ENCODE measurements at places on chromosomes 2 and 18.

DNA sequence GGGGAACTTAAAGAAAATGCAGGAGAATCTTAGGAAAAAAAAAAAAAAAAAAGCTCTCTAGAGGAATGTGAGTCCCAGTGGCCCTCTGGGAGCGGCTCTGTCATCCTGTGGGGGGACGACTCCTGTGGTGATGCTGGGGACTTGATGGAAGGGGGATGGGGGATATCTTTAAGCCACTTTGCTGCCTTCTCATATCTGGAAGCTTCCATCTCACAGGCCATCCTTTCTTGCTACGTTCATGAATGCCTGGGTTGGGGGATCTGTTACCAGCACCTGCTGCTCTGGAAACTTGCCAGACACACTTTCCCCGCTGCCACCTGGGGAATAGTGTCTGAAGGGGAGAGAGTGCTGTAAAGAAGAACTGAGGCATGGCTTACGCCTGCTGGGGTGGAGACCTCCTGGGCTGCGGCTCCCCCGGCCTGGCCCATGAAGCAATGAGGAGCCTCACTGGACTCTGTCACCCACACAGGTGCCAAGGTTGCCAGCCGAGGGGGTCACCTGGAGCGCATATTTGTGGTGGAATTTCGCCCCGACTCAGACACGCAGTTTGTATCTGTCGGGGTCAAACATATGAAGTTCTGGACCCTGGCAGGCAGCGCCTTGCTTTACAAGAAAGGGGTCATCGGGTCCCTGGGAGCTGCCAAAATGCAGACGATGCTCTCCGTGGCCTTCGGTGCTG, 92.8 kb downstream of the RTN4 start:
- DNase-seq, result no peak

GRCh38 chr18:39274535-39274934, 1708.9 kb upstream of the CELF4 start:
- DNase-seq, result no peak

- DNase-seq, result no peak
These were observed 2.2 kb downstream of the IRS1 start for GRCh38 chr2:226797289-226797988.

- peak; percentile 87 for DNase-seq
These were observed 77.2 kb upstream of the HS6ST1 start for GRCh38 chr2:128395640-128396499.

GRCh38 chr2:237558961-237559641, 7.3 kb upstream of the PRLH start:
- DNase-seq, result peak; percentile 35

DNA sequence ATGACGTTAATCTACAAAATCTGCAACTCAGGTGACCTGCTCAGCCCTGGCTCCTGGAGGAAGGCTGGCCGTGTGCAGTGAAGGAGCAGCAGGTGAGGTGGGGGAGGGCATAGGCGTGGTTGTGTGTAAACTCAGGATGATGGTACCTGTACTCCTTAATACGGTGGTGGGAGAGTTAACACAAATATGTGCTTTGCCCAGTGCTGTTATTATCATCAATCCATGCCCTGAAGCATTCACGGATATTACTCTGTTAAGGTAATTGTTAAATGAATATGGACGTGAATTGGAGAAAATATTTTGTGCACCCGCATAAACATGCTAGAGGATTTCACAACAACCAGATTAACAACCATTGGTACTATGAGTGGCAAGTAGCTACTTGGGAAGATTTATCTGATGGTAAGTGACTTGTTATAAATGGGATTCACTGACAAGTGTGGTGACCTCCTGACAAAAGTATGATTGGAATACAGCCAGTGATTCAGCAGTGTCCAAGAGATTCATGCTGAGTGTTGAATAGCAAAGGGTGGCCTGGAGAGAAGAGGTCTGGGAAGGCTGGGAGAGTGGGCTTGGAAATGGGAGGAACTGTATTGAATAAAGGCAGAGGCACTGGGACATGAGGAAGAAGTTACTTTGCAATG, 194.1 kb downstream of the TPGS2 start:
- no peak for DNase-seq

- peak; percentile 83 for DNase-seq
These were observed 158.9 kb downstream of the PRPF40A start for GRCh38 chr2:152558158-152558984.

- DNase-seq, result no peak
These were observed 48.6 kb downstream of the LINC00305 start for GRCh38 chr18:64100116-64100922.

- DNase-seq, result no peak
These were observed 119.8 kb downstream of the PLB1 start for GRCh38 chr2:28615706-28616105.

DNA sequence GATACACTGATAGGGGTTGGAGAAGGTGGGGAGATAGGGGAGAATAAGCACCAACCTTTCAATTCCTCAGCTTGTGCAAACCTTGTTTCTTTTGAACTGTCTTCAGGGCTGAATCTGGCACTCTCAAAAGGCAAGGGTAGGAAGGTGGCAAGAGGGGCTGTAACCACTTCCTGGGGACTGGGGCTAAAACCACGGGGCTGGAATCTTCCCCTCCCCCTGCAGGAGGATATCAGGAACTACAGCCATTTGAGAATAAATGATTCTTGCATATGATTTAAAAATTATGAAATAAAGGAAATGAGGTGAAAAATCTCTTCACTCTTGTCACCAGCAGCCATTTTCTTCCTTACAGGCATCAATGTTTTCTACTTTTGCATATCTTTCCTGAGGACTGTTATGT, 50.8 kb downstream of the ATOH8 start:
- DNase-seq, result peak; percentile 21

DNA sequence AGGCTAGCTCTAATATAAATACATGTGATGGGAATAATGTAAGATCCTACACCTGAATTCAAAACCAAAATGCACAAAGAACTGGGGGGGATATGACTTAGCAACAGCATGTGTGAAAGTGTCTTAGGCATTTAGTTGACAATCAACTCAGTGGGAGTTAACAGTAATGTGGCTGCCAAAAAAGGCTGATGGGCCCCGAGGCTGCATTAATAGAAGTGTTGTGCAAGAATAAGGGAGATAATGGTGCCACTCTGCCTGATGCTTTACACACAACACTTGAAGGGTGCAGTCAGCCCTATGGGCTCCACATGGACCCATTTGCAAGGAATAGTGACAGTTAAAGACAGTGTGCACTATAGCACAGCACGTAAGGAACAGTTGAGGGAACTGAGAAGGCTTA, 649.4 kb upstream of the ZEB2 start:
- no peak for DNase-seq

- no peak for DNase-seq
These were observed 332.1 kb downstream of the AGAP1 start for GRCh38 chr2:235825946-235826345.

GRCh38 chr2:44655401-44655864, 286.1 kb upstream of the SIX3 start:
- no peak for DNase-seq

DNA sequence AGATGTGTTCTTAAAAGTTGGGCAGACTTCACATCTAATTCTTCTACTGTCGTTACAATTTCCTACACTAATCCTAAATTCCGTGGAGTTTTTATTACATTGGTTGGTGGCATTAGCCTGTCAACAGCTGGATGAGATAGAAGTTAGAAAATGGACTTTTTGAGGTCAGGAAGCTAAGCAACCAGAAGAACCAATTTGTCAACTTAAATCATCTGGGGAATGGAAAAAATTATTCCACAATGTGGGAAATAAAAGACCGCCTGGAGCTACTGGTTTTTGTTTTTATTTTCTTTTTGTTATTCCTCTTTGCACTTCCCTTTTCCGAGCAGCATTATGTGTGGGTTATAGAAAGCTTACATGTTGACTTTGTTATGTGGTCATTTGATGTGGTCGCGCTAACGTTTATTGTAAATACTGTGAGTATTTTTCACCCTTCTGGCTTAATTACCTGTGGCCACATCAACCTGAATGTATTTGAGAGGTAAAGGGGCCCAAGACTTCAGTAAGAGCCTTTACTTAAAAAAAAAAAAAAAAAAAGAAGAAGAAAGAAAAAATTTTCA, 75.3 kb downstream of the PTPRM start:
- DNase-seq, result no peak

- peak; percentile 30 for DNase-seq
These were observed 32.6 kb upstream of the KCMF1 start for GRCh38 chr2:84938194-84938879.

DNA sequence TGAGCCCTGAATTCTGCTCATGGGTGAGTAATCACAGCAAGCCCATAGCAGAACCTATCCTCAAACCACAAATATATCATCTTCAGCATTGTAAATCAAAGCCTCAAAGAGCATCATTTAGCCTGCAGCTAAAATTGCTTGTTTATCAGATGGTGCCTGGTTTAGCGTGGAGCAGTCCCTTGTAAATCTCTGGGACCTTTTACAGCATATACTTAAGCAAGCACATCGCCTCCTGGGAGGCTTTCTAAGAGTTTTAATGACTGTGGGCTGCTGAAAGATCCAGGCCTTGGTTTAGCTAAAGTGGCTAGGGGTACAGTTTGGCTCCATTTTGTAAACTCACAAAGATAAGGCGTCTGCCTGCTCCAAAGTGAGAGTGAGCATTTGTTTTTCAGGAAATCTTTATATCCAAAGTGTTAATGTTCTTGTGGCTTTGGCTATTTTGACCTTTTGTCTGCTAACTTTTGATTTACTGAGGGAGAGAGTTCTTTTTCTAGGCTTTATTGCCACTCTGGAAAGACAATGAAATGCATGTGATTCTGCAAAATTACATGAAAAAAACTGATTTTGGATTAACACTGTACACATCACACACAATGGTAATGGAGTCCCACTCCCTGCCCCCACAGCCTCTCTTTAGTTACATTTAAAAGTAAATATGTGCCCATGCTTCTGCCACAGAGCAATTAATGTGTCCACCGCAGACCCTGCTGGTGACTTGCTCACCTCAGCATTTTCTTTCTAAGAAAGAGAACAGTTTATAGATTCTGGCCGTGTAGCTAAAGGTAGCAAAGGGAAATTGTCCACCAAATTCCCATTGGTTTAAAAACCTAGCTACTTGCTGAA, 194.8 kb downstream of the LNPK start:
- peak; percentile 78 for DNase-seq

- DNase-seq, result no peak
These were observed 2.1 kb downstream of the SERPINB10 start for GRCh38 chr18:63909870-63910269.

Data from amniotic epithelial cell (primary cell).